ENCODE measurements at places on chromosomes 7 and 10.

- DNase-seq, result no peak
Measured at GRCh38 chr7:137895301-137896221, 48.8 kb upstream of the DGKI start.

- DNase-seq, result no peak
Measured at GRCh38 chr10:35456153-35456720, 119.9 kb downstream of the CCNY start.

GRCh38 chr7:24885305-24885704 is 94.7 kb downstream of the OSBPL3 start:
- no peak for DNase-seq

- DNase-seq, result no peak
Measured at GRCh38 chr7:108132551-108133265, 2.5 kb upstream of the LAMB4 start.

DNA sequence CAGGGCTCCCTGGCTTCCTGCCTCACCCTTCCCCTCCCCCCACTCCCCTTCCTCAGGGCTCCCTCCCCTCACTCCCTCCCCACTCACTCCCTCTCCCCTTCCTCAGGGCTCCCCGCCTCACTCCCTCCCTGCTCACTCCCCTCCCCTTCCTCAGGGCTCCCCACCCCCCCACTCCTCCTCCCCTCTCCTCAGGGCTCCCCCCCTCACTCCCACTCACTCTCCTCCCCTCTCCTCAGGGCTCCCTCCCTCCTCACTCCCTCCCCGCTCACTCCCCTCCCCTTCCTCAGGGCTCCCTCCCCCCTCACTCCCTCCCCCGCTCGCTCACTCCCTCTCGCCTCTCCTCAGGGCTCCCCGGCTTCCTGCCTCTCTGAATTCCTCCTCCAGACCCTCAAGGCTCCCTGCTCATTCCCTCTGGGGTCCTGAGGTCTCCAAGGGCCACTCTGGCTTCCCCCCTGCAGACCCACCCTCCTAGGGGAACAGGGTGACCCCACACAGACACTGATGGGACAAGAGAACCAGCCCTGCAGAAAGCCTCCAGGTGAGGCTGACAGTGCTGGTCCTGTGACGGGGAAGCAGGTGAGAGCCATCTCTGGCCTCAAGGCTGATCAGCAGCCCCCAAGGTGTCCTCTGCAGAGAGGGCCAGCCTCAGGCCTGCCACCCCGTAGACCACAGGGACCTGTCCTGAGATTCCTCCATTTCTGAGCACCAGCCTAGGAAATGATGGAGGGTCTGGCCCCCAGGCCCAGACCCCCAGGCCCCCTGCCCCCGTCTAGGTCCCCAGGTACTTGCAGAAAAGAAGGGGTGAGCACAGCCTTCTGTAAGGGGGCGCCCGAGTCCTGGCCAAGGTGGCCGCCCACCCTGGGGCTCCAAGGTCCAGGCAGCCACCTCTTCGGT is 47.2 kb downstream of the PWWP2B start:
- peak; percentile 99 for DNase-seq

DNA sequence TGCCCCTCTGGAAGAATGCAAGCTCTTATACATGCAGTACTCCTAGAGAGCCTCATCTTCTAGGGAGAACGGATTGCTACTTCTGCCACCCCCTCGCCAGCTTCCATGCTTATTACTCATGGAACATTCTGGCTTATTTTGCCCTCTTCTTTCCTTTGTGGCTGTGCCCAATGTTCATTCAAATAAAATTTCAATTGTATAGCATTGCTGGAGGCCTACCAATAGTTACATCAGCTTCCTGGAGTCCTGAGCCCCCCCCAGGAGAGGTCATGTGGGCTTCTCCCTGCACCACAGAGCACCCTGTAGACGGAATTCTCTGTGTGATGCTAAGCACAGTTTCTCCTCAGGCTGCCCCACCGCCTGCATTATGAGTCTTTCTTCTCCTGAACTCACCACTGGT is 1094.0 kb downstream of the KCNMA1 start:
- DNase-seq, result no peak

DNA sequence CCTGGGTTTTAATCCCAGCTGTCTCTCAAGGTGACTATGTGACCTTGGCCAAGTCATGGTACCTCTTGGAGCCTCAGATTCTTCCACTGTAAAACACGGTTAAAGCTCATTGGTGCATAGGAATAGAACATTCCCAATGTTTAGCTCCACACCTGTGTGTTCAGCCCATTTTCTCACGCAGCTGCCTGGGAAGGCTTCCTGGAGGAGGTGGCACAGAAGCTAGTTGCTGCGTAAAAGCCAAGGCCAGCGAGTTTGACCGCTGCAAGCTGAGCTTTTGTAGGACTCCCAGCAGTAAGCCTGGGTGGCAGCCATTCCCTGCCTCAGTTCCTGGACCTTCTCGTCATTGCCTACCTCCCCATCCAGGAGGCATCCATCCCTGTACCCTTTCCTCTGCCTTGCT is 326.6 kb downstream of the RPS24 start:
- DNase-seq, result no peak

DNA sequence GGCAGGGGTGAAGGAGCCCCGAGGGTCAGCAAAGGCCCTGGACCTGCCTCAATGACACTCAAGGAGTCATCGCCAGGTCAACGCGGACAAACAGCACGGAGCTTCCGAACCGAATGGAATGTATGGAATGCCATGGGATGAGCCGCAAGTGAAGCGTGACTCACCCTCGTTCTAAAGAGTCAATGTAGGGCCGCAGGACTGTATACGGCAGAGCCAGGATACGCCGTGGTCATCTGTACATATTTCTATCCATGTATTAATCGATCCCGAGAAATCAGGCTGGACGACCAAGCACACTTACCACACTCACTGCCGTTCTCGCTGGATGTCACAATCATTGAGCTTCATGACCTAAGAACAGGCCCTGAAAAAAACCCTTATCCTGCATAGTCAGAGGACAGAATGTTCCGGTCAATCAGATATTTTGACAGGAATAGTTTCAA is 4.3 kb downstream of the SNX8 start:
- DNase-seq, result no peak

DNA sequence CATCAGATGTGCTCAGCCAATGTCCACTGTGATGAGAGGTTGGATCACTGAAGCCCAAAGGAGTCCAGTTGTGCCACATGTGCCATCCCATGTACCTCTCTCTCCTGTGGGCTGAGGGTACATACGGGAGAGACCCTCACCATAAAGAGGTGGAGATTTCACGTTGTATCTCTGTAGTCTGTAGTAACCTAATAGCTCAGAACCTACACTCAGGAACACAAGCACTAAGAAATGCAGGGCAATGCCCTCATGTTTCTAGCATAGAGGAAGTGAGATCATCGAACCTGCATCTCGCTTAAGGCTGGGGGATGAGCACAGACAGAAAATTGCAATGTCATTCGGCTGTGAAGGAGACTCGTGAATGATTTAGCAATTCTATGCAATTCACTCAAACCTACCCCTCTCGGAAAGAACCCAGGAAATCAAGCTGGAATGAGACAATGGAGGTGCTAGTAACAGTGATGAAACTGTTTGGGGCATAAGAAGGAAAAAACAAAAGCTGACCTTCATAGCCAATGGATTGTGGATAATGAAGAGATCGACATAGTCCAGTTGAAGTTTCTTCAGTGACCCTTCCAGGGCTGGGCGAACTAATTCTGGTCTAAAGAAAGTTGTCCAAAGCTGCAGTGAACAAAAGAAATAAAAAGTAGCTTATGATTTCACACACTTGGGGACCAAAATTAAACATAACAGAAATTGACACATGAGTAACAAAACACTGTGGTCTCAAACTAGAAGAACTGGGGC is 80.3 kb upstream of the UCN3 start:
- no peak for DNase-seq

GRCh38 chr10:48512861-48513260 is 92.0 kb downstream of the ARHGAP22 start:
- DNase-seq, result no peak

DNA sequence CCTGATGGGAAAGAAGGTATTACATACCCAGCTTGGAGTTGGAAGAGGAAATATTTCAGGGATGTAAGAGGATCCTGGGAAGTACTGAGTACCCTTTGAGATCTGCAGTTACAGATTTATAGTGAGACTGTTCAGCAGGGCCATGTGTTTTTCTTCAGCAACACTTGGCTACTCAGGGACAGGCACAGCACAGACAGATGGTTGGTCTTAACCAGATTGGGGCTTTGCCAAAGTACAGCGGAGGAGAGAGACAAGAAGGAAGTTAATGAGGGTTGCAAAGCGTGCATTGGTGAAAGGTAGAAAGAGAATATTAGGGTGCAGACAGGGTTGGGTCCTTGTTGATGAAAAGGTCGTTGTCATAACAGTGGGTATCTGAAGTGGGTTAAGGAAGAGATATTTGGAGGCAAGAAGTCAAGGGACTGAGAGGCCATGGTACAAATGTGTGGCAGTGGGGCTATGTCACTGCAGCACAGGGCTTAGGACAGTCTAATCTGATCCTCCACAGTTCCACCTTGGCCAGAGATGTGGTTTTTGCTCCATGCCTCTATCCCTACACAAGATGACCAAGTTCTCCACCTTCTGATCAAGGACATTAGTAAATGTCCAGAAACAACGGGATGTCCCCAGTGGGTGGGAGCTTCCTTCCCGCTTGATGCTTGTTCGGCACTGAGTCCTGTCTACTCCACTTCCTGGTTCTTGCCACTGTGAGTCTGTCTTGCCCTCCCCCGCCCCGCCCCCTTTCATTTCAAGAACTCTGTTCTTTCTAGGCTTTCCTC is 18.9 kb upstream of the DNAJC1 start:
- peak; percentile 50 for DNase-seq
